Type B pancreatic cell (in vitro differentiated cells): ENCODE measurements at places on chromosomes 6 and 20. TPM values are rescaled to one million over a fixed set of nuclear protein-coding genes. Genes with fewer than 3 reads are reported as not detected.

DNA sequence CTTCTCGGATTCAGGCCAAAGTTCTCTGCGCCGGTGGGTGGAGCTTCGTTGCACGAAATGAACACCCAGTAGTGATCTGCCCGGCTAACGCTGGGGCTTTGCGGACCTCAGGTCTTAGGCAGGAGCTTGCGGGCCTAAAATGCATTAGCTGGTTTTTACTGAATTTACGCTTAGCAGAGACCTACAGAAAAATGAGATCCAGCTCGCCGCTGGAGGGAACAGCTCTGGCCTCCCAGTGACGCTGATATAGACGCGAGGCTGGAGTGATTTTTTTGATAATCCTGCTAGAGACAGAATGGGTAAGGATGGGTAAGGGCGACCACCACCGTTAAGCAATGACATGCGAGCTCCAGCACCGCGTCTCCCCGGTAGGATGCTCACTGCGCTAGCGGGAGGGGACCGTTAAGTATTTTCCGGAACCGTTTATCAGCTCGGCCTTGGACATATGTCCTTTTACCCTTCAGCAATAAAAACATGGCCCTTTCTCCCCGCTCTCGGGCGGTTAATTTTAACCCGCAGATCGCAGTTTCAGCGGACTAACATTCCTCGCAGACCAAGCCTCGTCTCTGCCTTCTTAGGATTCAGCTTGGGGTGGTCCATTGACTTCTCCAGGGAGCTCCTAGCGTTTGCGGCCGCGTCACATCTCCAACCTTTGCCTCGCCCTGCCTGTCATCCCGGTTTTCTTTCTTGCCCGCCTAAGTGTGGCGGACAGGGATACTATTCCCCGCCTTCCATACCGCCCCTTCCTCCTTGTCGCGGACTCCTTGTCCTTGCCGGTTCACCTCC is 109.3 kb downstream of the GPX5 start:
- DNase-seq: no peak

DNA sequence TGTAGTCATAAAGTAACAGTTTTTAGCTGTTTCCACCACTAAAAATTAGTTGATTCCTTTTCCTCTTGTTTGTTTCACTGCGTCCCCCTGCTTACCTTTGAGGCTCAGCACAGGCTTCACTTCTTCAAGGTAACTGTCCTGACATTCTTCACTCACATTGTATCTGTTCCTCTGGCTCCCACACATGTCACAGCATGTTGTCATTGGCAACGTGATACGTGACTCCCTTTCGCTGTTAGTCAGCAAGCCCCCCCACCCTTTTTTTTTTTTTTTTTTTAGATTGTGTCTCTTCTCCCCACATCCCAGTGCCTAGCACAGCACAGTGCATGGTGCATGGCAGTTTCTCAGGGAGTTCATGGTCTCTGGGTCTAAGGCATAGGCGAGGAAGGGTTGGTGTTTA is 13.3 kb downstream of the VAPB start:
- no peak for DNase-seq

DNA sequence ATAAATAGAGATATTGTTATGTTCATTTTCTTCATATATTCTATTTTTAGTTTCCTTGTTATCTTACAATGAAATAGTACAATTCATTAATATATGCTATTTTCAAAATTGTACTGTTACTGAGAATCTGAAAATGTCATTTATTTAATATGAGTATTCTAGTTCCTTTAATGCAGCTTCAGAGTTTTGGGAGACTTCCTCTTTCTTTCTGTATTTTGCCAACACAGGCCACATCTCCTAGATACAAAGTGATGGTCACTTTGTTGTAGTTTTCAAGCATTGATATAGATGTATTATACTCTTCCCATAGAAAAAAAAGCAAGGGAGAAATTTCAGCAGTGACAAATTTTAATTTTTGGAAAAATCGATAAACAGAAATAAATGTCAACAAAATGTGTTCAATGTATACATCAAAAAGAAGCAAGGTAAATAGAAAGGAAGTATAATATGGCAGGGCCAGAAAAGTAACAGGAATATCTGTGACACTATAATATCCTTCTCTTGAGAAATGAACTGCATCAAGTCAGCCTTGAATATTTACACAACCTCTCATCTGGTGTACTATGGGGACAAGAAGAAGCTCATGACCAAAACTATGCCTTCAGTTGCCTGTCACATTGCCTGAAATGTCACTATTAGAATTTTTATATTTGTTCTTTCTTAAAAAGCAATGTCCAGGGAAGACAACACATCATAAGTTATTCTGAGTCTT is 396.0 kb downstream of the TBC1D32 start:
- no peak for DNase-seq

DNA sequence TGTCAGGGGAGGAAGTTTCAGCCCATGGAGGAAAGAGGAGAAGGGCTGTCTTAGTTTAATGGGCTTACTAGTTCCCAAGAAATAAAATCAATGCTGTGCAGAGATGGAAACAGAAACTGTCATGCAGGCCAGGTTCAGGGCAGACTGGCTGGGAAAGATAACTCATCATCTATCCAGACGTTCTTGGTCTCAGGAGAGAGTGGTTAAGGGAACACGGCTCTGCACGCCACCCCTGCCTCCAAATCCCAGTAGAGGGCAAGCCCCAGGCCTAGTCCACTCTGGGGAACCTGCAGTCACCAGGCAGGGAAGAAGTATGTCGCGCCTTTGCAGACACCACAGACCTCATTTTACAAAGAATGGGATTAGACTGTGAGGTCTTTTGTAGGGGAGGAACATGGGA is 12.5 kb downstream of the ALDH8A1 start:
- no peak for DNase-seq

GRCh38 chr20:59391975-59392374 is 91.6 kb downstream of the EDN3 start:
- DNase-seq: no peak

The TFAP2B gene
- 11.6 and 75.5 TPM in 2 replicates for total RNA-seq

The CPNE5 gene
- total RNA-seq: 0.14 and 0.72 TPM in 2 replicates

The SLC16A10 gene
- total RNA-seq: 16.9 and 25.6 TPM in 2 replicates
